ENCODE measurements at places on chromosomes 7 and 10.
A peak's percentile ranks its signal among the peaks of the same experiment; 100 is the strongest.

GRCh38 chr7:132782777-132783640 lies 206.7 kb upstream of the PLXNA4 start:
- DNase-seq = no peak

DNA sequence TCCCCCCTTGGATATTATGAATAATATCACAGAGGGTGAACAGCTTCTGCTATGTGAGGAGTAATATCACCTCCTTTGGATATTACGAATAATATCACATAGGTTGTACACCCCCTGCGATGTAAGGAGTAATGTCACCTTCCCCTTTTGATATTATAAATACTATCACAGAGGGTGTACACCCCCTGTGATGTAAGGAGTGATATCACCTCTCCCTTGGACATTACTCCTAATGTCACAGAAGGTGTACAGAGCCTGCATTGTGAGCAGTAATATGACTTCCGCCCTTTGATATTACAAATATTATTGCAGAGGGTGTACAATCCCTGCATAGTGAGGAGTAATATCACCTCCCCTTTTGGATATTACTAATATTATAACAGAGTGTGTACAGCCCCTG lies 9.2 kb upstream of the TMEM225B start:
- DNase-seq = no peak

GRCh38 chr10:102399217-102400021 lies 3.9 kb downstream of the NFKB2 start:
- DNase-seq = peak; percentile 75

DNA sequence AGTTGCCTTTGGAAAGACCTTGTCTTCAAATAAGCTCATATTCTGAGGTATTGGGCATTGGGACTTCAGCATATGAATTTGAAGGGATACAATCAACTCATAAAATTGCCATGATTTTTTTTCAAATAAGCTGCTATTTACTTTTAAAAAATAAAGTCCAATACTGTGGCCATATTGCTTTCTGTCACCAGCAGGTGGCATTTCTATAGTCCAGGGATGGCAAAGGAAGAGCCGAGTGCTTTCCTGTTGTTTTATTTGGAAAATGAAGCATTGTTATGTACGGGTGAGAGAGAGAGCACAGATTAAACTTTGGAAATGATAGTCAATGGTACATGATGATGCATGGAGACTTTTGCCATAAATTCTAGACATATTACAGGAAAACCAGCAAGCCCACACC lies 104.1 kb upstream of the DPP6 start:
- DNase-seq = no peak

GRCh38 chr7:155721056-155721455 lies 76.6 kb downstream of the RBM33 start:
- DNase-seq = no peak

DNA sequence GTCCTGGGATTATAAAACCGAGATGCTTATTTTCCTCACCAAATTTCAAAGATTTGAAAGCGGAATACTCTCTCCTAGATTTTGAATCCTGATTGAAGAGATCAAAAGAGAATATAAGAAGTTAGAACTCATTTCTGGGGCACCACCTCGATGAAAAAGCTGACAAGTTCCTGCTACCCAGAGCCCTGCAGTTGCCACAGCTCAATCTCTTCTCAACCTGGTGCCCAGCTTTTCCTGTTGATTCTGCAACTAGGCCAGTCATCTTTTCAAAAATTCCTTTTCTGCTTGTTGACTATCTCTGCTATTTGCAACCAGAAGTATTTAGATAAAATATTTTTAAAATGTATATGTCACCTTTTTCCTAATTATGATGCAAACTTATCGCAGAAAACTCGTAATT lies 45.0 kb downstream of the MTPN start:
- DNase-seq = no peak

- DNase-seq = no peak
Observed at GRCh38 chr10:119039161-119039560, 9.6 kb downstream of the NANOS1 start.

DNA sequence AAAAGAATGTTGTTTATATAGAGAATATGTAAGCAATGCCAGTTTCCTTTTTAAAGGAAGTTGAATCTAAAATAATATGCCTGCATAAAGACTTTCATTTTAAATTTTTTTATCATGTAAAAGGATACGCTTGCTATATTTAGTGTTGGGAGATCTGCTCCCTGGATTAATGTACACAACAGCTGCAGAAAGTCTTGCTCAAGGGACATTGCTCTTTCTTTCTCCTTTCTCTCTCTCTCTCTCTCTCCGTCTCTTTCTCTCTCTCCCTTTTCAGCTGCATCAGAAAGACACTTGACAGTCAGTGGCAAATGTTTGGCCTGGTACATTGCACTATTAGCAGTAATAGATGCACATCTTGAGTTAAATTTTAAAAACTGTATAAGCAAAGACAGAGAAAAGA lies 739 bp downstream of the MYPN start:
- no peak for DNase-seq

DNA sequence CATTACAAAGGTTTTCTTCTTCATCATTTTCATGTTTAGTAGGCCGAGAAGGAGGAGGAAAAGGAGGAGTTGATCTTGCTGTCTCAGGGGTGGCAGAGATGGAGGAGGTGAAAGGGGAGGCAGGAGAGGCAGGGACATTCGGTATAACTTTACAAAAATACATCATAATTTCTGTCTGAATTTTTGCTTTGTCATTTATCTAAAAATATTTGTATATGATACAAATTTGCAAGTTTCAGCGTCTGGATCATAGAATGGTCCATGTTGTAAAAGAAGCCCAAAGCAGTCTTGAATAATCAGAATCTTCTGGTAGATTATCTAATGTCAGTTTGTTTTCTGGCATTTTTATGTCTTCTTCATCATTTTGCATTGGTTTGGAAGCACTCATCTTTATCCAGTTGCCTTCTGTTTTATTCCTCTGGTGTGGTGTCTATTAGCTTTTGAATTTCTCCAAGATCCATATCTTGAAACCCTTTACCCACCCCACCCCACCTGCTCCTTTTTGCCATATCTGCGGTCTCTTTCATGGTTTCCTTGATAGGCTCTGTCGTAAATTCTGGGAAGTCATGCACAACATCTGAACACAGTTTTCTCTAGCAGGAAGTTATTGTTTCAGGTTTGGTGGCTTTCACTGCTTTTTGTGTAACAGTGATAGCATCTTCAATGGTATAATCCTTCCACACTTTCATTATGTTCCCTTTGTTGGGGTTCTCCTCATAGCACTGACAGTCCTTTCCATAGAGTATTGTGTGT lies 95.0 kb downstream of the ST7 start:
- DNase-seq = no peak

- no peak for DNase-seq
Observed at GRCh38 chr7:105027176-105027853, 13.3 kb downstream of the KMT2E start.

DNA sequence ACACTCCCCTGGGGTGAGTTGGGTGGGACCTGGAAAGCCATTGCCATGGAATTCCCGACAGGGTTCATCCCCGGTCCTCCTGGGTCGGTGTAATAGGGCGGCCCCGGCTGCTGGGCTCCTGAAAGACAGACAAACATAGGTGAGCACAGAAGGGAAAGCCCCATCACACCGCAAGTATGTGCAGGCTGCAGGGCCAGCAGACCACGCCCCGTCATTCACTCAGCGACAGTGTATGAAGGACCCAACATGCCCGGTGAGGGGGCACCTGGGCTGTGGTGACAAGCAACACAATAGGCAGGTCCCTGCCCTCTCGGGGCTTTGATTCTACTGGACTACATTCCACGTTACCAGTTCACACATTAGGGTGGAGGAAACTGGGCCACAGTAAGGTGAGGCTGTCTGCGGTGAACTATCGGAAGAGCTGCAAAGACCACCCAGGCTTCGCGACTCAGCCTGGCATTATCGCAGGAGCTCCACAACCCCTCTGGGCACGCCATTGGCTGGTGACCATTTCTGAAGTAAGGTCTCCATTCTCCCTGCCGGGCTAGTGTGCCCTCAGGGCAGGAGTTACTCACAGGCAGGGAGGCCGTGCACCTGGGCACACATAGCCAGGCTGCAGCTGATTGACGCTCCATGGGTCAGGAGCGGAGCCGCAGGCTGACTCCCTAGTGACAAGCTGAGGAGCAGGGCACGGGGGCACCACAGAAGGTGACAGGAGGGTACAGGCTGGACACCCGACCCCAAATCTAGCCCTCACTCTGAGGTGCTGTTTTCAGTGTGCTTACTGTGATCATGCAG lies 99.2 kb downstream of the VOPP1 start:
- DNase-seq = no peak

- no peak for DNase-seq
Observed at GRCh38 chr7:75010036-75010435, 45.5 kb downstream of the CASTOR2 start.

DNA sequence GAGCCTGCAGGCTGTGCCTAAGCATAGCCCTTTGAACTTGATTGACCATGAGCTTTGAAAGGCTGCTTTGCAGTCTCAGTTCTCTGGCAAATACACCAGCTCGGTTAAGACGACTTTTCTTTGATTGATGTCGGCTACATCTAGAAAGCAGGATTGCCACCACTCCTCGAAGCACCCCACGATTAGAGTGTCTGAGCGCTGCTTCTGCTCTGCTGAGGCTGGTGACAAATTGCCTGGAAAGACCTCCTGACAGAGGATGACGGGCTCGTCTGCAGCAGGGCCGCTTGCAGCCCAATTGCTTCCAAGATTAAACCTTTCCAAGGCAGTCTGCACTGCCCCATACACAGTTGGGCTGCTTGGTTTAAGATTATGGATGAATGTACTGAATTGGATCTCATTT lies 182.0 kb downstream of the CUX1 start:
- DNase-seq = no peak

DNA sequence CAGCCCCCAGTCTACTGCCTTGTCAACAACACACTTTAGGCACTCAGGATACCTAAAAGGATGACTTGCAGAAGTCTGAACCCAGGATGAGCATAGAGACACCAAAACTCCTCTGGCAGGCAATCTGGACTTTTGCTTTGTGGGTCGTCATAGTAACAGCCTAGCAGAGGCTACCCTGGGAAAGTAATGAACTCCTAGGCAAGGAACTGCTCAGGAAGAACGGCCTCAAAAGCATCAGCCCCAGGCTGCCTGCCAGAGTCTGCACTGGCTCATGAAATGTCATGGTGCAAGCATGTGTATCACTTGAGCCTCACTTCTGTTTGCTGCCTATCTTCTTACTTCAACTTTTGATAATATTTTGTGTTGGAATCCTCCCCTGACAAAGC lies 715.1 kb downstream of the GRID1 start:
- no peak for DNase-seq

DNA sequence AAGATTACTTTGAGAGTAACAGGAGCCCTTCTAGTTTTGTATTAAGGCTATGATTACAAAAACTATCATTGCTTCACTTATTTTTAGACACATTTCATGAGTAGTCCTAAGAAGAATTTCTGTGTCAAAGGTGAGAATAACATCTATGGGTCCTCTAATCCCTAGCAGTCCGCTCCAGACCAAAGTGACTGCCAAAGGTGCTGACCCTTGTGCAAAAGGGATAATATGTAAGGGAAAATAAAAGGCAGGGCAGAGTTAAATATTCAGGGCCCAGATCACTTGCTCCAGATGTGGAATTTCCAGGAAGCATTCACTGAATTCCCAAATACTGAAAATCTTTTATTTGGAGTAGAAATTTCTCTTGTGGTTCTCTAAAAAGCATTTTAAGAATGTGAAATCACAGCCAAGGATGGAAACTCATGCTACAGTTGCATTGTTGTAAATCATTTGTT lies 29.3 kb downstream of the RHOBTB1 start:
- DNase-seq = no peak

GRCh38 chr10:80110986-80111385 lies 21.5 kb upstream of the PLAC9 start:
- DNase-seq = no peak

GRCh38 chr7:70788276-70788675 lies 343.7 kb upstream of the GALNT17 start:
- no peak for DNase-seq

- DNase-seq = no peak
Observed at GRCh38 chr10:128386816-128387604, 260.8 kb upstream of the MKI67 start.

DNA sequence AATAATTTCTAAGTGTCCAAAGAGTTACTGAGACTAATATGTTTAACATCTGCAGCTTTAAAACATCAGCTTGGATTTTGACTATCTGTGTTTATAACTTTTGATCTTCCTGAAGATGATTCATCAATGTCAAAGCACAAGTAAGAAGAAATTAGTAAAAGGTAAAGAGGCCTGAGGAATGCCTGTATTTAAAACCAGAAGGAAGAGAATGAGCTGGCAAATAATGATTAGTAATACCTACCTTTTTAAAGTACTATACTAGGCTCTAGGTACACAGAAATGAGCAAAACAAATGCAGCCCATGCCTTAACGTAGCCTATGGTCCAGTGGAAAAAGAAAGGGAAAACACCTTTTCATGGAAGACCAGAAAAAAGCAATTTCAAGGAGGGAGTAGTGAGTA lies 158.0 kb downstream of the KCND2 start:
- no peak for DNase-seq

- DNase-seq = no peak
Observed at GRCh38 chr10:30454744-30455510, 20.9 kb downstream of the MAP3K8 start.

Measured in COLO829 (cell line).